ENCODE measurements at places on chromosomes 12 and 14. TPM values are rescaled to one million over a fixed set of nuclear protein-coding genes. Genes with fewer than 3 reads are reported as not detected.

GRCh38 chr12:109873653-109874052 is 6.7 kb downstream of the GLTP start:
- DNase-seq = no peak

DNA sequence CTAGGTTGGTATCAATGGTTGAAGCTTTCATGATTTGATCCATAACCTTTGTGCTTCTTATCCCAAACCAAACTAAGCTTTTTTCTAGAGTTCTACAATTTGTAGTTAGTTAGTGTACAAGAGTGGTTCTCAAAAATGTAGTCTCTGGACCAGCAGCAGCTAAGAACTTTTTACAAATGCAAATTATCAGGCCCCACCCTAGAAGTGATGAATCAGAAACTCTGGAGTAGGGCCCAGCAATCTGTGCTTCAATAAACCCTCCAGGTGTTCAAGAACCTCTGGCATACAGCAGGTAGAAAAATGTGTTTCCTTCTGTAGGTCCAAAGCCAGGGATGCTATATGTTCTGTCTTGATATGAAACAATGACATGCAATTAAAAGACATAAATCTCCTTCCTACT is 26.1 kb upstream of the ACTR6 start:
- no peak for DNase-seq

DNA sequence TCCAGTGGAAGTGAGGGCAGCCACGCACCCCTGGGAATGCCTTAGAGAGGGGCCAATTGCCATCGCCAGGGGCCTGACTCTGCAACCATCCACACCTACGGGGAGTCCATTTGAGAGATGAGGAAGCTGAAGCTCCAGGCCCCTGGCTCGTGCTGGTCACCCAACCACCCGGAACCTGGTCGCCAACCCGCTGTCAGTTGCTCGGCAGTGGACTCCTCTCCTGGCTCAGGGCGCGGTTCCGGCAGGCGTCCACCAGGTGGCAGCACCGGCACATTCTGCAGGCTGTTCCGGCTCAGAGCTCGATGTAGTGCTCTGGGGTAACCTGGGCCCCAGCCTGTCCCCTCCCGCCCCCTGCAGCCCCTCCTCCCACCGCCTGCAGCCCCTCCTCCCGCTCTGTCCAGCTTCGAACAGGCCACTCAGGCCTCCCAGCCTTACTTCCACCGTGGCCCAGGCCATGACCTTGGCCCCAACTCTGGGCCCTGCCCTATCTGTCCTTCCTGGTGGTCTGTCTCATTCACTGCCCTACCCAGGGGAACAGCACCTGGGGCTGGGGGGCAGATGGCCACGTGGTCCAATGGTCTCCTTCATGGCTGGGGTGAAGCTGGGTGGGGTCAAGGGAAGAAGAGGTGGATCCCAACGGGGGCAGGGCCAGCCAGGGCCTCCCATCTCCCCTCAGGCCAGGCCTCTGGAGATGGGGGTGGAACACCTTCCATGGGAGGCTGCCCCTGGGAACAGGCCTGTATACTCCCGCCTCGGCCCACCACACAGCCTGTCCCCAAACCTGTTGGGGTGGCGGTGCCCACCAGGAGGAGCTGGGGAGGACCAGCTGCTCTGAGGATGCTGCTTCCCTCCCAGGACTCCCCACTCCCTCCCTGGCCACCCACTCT is 15.7 kb downstream of the SIVA1 start:
- DNase-seq = peak; percentile 91

GRCh38 chr12:39619316-39619659 is 315 bp downstream of the ABCD2 start:
- no peak for DNase-seq

GRCh38 chr12:122753319-122753650 is 661 bp downstream of the DENR start:
- DNase-seq = no peak

DNA sequence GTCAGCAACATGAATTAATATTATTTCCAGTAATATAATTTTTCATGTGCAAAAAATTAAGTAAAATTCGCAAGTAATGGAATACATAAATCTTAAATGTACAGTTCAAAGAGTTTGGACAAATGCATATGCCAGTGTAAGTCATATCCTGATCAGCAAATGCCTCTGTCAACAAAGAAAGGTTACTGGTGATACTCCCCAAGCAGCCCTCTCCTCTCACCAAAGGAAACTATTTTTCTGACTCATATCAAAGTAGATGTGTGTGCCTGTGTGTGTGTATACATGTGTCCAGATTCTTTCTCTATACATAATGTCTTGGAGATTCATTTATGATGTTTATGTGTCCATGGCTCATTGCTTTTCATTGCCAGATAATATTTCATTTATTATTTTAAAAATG is 1035.0 kb downstream of the SLC16A7 start:
- no peak for DNase-seq

DNA sequence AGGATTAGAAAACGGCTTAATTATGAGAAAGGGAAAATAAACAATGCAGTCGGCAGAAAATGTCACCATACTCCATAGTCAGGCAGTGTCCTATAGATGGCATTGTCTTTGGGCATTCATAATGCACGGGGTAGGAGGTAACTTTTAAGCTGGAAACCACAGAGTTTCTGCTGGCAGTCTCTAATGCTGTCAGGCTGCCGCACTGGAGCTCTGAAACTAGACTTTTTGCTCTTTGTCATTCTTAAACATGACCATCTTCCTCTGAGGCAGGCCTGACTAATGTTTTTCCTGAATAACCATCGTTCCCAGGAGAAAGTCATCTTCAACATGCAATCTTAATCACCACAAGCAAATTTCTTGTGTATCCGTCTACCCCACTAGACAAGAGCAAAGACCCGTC is 108.8 kb downstream of the ETNK1 start:
- DNase-seq = no peak

BBS10 gene
- total RNA-seq = 11.4 TPM

ANG gene
- total RNA-seq = 4.6 TPM

RNU4-1 gene
- under 0.01 TPM for total RNA-seq

KRT8 gene
- total RNA-seq = 1,037 TPM
